Left colon (tissue), 2 donors: ENCODE measurements at places on chromosomes 12 and 14.

DNA sequence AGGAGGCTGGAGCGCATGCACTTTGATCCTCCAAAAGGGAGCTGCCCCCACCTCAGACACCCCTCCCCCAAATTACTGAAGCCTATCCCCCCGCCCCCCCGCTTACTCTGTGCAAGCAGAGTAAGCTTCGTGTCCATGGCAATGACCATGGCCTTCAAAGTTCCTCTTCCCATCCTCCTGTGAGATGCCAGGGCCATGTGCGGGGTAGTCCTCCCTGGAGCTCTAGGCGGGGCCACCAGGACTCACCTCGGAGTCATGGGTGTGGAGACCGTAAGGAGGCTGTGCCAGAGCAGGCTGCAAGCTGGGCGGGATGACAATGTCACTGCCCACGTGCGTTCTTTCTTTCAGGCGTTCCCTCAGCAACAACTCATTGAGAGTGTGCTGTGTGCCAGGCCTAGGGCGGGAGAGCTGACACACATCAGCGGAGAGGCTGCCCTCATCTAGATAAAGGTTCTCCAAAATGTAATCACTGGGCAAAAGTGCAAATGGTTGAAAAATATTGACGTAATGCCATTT, 66.8 kb downstream of the C14orf132 start:
- peak; percentile 54 for DNase-seq

DNA sequence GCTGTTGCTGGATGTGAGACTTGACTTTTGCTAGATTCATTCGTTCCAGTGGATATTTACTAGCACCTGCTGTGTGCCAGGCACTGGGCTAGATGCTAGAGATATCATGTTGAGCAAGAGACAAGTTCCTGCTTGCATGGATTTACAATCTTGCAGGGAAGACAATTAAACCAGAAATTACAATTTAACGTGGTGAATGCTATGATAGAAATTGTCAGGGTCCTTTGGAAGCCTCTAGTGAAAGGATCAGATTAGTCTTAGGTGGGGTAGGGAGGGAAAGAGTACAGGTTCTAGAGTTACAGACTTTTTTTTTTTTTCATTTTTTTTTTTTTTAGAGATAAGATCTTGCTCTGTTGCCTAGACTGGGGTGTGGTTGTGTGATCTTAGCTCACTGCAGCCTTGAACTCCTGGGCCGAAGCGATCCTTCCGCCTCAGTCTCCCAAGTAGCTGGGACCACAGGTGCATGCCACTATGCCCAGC, 36.7 kb downstream of the SPATS2 start:
- DNase-seq, result peak; percentile 18

- no peak for DNase-seq
Measured at GRCh38 chr14:90894241-90894640, 78.0 kb upstream of the TTC7B start.

GRCh38 chr14:27409944-27410343, 812.1 kb upstream of the NOVA1 start:
- no peak for DNase-seq
